GM12891 (cell line): ENCODE measurements at places on chromosomes 2 and 18.

DNA sequence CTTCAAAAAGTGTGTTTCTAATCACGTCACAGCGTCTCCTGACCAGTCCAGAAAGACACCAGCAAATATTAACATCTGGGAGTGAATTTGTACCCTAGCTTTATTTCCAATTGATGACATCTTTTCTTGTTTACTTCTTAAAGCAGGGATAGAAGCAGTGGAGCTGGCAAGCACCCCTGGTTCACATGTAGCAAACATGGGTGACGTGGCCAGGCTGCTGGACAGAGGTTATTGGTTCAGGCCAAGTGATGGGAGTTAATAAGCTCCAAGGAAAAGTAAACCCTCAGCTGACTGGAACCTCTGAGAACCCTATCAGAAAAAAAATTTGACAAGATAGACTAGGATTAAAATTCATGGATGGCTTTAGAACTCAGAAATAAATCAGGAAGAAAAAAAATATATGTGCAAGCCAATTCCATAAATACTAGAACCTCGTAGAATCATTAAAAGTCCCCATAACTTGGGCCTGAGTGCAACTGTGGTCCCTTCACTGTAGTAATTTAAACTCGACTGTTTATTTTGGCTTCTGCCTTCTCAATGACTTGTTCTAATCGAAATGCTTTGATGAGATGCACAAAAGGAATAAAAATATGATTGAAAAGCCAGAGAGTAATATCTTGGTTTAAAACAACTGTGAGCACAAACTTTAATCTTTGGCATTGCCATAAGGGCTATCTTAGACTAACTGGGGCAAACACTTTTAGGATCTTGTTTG lies 121.5 kb upstream of the CTAGE1 start:
- DNase-seq, result no peak

DNA sequence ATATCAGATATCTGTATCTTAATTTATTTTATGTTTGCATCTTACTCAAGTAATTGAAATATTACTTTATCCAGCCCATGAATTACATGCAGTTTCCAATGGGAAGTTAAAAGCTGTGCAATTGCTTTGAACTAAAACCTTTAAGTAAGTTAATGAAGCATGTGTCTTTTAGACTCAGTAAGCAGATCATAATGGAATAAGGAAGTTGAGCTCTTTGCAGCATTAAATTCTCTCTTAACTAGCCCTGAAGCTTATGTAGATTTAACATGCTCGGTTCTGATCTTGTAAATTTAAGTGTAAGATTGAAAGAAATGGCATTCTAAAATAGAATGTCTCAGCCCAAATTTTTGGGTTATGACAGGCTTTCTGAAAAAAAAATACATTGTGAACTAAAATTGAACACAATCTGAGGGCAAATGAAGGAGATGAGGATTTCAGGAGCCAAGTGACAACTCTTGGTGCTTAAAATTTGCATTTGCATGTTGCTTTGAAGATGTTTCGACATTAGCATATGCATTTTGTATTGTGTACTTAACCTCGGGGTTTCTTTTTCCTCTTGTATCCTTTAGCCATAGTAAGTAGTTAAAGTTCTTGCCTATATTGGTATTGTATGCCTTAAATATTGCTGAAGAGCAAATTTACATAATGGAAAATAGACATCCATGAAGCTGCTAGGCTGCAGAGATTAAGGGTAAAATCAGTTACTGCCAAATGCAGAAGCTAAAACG lies 297.8 kb upstream of the KCNJ3 start:
- DNase-seq, result no peak

- DNase-seq, result no peak
Observed at GRCh38 chr2:8278709-8279354, 403.0 kb upstream of the ID2 start.

- DNase-seq, result no peak
Observed at GRCh38 chr2:167404627-167405284, 516.5 kb downstream of the XIRP2 start.

DNA sequence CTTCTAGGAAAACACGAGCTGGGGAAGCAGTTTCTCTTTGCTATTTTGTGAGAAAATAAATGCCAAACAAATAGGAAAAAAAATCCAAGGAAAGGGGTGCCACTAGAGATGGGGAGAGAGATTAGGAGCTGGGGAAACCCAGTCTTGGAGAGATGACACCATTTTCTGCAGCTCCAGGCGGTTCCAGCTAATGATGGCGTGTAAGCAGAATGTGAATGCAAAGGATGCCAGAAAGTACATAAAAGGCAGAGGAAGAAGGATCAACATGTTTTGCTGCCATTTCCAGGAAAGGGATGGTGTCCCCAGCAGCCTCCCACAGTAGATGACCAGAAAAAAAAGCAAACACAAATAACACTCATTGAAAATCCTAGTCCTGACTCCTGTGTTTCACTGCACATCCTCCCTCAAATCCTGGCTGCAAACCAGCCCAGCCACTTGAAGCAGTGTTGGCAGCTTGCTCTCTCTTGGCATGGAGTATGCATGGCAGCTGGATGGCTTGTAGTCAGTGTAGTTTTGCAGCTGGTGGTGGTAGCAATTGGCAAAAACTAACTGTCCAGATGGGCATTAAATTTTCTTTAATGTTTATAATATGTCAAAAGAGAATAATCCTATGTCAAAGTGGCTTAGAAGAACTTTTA lies 93.6 kb downstream of the FTCDNL1 start:
- DNase-seq, result no peak

DNA sequence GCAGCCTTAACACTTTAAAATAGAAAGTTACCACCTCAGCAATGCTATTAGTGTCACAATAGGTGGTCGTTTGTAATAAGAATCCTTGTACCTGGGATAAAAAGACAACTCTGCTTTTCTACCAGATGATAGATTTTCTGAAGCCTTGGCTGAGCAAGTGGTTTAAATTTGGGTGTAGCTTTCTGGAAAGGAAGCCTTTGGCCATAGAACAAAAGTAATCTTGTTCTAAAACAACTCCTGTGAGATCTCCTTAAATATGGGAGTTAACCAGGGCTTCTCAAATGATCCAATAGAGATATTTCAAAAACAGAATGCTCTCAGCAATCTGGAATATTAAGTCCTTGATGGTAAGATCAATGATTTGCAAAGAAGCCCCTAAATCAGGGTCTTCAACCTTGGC lies 261.6 kb downstream of the ZNF516 start:
- DNase-seq, result no peak

GRCh38 chr2:235793163-235793752 lies 299.4 kb downstream of the AGAP1 start:
- DNase-seq, result no peak

DNA sequence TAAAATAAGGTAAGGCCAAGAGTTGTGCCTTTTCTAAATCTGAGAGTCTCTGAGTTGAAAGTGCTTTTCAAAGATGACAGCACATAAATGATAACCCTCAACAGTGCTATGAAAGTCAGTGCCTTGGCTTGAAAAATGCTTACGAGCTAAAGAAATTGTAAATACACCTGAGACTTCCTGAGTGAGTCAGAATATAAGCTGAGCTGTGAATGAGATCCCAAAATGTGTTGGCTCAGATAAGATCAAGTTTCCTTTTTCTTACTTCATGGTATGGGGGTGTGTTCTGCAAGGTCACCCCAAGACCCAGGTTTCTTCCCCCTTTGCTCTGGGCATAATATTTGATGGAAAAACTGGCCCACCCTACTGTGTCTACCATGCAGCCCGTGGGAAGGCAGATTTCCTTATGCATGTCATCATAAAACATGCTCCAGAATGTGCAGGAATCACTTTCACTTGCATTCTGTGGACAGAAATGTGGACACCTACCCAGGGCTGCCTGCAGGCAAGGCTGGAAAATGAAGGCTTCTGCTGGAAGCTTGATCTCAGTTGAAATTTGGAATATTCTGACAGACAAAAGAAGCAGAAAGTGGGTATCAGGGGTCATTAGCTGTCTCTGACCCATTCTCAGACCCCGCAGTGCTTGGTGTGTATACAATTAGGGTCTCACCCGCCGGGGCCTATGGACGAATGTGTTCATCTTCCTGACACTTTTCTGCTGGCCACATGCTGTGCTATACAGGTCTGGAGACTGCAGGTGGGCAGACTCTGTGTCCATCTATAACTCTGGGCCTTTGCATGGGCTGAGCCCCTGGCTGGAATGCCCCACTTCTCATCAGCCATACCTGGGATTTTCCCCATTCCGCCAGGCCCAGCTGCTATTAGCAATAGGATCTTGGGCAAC lies 212.6 kb downstream of the SH3RF3 start:
- no peak for DNase-seq

DNA sequence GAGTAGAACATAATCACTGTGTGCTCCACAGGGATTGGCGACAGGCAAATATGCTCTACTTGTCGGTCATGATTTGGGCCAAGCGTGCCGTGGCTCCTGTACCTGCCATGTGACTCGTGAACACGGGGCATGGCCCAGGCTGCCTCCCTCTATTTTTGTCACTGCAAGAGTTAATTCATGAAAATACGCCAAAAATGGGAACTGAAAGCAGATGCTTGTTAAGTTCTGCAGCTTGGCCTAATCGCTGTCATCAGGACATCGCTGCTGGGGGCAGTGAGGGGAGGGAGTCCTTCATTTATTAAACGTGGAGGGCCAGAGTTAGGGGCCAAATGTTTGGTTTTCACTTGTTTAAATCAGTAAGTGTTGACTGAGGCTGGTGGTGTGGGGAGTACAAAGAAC lies 177.8 kb downstream of the BCL2 start:
- DNase-seq, result no peak

- DNase-seq, result no peak
Observed at GRCh38 chr18:43068781-43069180, 46.7 kb downstream of the RIT2 start.

DNA sequence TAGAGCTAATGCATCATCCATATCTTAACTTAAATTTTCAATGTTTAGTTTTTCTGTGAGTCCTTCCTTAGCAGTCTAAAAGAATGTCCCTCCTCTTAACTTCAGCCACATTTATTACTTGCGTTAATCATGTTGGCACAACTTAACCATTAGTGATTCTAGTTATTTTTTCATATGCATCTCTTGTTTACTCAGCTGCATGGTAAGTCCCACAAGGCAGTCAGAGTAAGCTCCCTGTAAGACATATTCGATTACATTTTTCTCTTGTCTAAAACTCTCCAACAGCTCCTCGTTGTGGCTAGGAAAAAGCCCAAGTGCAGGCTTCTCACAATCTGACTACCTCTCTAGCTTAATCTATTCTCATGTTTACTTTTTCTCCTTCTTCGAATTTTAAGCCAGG lies 2045.3 kb upstream of the PIK3C3 start:
- no peak for DNase-seq

DNA sequence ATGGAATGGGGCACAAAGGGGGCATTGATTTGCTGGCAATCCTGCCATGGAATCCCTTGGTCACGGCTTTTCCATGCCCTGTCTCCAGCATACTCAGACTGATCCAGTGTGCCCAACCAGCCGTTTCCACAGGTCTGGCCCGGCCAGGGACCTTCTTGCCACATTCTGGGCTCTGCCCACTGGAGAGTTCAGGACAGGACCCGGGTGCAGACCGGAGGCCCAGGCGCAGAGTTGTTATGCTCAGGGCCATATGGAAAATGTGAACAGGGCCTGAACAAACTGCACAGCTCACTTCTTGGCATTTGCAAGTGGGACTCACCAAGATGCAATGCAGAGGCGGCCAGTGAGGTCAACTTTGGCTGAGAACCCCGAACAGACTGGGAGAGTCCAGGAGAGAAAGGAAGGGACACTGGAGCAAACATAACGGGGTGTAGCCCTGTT lies 15.6 kb upstream of the ASAP2 start:
- no peak for DNase-seq

- no peak for DNase-seq
Observed at GRCh38 chr2:138777996-138778395, 2.2 kb downstream of the NXPH2 start.

DNA sequence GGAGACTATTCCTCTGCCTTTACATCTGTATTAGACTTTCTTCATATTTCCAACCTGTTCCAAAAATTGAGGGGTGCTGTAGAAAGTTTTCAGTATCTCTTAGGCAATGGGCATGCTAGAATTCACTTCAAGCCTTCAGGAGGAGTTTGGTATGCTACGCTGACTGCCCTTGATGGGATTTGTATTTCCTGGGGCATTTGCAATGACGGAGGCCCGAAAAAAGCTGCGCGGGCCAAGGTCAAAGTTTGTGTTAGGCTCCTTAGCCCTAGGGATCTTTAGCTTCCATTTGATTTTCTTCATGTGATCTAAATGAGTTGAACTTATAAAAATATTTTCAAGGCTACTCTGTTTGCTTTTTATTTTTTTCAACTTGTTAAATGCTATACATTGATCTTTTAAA lies 5.1 kb downstream of the CPS1 start:
- DNase-seq, result no peak

GRCh38 chr2:106192752-106193689 lies 1.1 kb downstream of the UXS1 start:
- peak; percentile 37 for DNase-seq

DNA sequence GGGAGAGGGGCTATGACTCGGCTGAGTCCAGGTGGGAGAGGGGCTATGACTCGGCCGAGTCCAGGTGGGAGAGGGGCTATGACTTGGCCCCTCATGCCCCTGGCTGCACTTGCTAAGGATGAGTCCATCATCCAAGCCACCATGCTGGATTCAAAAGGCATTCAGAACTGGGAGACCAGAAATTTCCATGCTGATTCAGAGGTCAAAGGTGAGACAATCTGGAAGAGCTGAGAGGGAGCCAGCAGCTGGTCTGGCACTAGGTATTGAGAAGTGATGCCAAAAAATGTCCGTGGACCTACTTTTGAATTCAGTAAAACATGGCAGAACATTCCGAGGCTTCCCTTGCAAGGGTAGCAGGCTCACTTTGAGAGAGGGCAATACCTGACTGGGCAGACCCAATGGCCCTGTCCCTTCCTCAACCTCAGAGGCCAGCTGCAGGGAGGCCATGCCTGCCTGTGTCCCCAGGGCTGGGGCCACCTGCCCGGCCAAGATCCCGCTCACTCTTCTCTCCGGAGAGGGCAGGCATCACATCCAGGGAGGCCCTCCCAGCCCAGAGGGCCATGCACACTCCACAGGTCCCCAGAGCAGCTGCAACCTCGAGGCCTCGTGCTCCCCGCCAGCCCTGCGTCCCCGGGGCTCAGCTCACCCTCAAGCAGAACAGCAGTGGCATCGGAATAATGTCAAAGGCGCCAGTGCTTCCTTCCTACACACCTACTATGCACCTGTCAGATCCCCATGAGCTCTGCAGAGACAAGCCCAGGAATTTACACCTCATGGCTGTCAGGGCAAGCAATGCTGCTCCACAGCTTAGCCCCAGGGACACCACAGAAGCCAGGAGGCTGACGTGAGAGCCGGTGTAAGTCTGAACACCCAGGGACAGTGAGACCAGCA lies 80.2 kb upstream of the GPC1 start:
- no peak for DNase-seq

GRCh38 chr2:31253356-31254131 lies 19.6 kb downstream of the EHD3 start:
- DNase-seq, result no peak

GRCh38 chr2:107313316-107313715 lies 427.3 kb upstream of the ST6GAL2 start:
- no peak for DNase-seq

GRCh38 chr2:184596819-184597411 lies 1.4 kb upstream of the ZNF804A start:
- no peak for DNase-seq
